ENCODE measurements at places on chromosomes 7 and 10. TPM values are rescaled to one million over a fixed set of nuclear protein-coding genes. Genes with fewer than 3 reads are reported as not detected.

GRCh38 chr10:9625304-9625703, 1392.4 kb upstream of the CELF2 start:
- no peak for DNase-seq

DNA sequence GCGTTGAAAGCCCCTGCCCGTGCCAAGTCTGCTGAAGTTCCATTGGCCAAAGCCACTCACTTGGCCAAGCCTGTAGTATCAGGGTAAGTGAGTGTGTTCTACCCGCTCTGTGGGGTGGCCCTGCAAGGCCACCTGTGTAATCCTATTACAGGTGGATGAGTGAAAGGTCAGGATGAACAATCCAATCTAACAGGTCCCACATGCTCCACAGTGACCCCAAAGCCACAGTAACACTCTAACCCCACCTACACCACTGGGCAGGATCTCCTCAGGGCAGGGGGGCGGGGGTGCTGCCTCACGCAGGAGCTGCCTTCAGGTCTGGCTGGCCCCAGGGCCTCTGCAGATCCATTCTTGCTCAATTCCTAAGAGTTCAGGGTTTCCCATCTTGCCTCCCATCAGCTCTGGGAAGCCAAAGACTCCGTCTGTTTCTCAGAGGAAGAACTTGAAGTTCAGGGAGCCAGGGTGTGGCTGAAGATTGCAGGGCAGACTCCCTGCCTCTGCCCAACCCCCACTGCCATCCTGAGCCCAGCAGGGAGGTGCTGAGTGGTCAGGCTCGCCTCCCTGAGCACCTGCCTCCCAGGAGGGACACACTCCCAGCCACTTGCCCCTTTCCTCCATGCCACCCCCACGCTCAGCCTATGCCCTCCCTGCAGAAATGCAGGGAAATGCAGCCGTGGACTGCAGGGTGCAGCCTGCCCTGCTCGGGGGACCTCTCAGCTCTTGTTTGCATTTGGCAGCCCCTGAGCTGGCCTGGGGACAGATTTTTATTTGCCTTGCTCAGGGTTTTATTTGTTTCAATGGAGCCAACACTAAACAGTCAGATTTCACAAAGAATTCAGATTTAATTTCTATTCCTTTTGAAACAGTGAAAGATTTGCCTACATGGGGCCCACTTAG, 9.8 kb upstream of the COMTD1 start:
- DNase-seq: no peak

- no peak for DNase-seq
These were observed 204.6 kb upstream of the INHBA start for GRCh38 chr7:41907444-41907843.

Gene CDK14
- total RNA-seq: 0.71 TPM

Gene AMPH
- total RNA-seq: not detected

Gene GPR26
- not detected for total RNA-seq

All from HepG2 (cell line).